ENCODE measurements at places on chromosomes 16 and 17.
A peak's percentile ranks its signal among the peaks of the same experiment; 100 is the strongest.

GRCh38 chr16:24553983-24554382 is 14.6 kb downstream of the RBBP6 start:
- no peak for DNase-seq

DNA sequence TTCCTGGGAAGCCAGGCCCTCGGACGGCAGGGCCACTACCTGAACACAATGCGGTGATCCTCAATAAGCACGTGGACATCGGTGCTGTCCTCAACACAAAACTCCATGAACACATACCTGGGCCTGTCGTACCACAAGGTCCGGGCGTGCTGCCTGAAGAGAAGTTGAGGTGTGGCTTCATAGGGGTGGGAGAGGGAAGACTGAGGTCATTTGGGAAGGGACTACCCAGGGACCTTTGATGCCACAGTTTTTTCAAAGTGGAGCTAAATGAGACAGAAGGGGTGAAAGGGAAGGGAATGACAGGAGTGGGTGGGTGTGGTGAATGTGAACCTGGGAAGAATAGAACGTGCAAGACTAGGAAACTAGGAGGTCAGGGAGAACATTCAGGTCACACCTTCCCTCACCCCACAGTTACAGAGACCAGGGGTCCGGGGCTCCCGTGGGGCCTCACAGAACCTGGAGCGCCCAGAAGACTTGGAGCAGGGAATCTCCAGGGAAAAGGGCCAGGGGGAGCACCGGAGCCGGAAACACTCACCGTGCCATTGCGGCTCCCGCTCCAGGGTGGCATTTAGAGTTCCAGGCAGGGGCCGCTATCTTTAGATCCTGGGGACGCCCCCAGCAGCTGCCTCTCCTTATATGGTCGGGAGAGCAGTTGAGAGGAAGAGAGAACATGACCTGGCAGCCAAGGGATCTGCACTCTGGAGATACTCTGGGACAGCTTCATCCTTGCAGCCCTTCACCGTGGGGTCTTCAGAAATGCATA is at the start of gene PTGES3L:
PTGES3L (minus strand) TSS at position 570 of the 763 bp plus-strand sequence; CDS start at position 543, 27 bp downstream.
- DNase-seq: no peak

- DNase-seq: no peak
Measured at GRCh38 chr17:7875804-7876370, 12.7 kb upstream of the CHD3 start.

DNA sequence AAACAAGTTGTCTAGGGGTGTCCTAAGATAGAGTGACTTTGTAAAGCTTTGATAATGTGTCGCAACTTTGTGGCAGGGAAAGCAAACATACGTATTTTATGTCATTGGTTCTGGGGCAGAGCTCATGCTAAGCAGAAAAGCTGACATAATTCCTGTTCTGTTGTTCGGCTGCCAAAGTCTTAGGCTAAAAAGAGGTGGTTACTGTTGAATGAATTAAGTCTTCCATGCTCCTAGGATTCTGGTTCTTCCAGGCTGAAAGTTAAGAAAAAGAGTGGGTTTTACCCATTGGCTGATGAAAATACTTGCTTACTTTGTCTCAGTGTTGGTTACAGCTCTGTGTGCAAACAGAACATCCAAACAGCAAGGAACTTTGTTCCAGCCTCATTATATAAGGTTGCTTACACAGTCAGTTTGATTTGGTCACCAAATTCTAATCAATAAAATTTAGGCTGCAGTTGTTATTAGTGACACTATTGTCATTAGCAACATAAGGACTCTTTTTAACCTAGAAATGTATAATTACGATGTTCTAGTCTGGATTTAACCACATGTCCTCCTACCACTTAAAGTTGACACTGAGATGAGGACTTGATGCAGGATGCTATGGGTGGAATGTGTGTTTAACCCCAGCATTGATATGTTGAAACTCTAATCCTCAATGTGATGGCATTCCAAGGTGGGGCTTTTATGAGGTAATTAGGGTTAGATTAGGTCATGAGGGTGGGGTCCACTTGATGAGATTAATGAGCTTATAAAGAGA is 114.0 kb upstream of the GOT2 start:
- no peak for DNase-seq

DNA sequence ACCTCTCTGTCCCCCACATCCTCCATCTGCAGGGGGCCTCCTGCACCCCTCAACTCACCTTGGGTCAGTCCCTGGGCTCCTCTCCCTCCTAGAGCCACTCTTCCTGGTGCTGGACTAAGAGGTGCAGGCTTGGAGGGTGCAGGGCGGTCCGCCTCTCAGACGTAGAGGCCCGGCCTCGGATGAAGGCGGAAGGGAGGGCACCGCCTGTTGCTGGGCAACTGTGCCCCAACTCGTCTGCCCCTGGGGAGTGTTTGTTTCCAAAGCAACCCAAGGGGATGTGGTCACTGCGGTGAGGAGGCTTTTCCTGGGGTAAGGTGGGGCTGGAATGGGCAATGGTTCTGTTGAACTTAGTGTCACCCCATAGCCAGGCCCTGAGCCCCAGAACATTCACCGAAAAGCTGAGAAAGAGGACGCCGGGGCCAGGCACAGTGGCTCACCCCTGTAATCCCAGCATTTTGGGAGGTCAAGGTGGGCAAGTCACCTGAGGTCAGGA is at the start of gene C16orf54:
C16orf54 (minus strand) TSS at position 138 of the 493 bp plus-strand sequence. CDS start 1,039 bp downstream, outside the sequence.
- DNase-seq: peak; percentile 89

- DNase-seq: no peak
Measured at GRCh38 chr17:17691468-17692263, 10.4 kb downstream of the RAI1 start.

- DNase-seq: no peak
Measured at GRCh38 chr16:31529108-31529936, 1.6 kb downstream of the AHSP start.

- DNase-seq: no peak
Measured at GRCh38 chr17:7836596-7837407, 2.8 kb downstream of the KDM6B start.

DNA sequence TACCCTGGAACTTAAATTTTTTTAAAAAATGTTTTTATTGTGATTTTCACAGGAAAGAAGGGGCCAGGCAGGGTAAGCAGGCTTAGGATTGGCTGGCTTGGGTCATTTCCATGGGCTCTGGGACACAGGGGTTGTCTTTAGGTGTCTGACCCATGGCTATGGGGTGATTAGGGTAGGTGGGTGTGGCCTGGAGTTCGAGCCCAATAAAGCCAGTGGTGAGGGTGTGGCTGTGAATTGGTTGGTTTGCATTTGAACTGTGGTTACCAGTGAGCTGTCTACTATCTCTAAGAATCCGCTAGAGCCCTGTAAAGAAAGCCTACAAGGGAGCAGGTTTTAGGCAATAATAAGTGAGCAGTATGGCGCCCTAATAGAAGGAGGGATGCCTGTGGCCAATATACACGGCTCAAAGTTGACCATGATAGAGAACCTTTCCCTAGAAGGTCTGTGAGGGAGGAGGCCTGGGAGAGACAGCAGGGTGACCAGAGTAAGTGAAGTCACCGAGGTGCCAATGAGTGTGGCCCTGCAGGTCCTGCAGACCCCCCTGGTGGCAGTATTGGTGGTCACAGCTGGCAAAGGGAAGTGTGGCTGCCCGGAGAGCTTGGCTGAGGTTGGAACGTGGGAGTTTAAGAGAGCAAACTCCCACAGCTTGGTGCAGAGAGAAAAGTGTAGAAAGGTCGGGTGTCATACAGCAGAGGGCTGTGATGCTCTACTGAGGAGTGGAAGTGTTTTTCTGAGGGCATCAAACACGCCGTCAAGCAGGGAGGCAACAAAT is 454.0 kb downstream of the WWOX start:
- no peak for DNase-seq

- no peak for DNase-seq
Measured at GRCh38 chr17:54353789-54354525, 531.2 kb downstream of the KIF2B start.

DNA sequence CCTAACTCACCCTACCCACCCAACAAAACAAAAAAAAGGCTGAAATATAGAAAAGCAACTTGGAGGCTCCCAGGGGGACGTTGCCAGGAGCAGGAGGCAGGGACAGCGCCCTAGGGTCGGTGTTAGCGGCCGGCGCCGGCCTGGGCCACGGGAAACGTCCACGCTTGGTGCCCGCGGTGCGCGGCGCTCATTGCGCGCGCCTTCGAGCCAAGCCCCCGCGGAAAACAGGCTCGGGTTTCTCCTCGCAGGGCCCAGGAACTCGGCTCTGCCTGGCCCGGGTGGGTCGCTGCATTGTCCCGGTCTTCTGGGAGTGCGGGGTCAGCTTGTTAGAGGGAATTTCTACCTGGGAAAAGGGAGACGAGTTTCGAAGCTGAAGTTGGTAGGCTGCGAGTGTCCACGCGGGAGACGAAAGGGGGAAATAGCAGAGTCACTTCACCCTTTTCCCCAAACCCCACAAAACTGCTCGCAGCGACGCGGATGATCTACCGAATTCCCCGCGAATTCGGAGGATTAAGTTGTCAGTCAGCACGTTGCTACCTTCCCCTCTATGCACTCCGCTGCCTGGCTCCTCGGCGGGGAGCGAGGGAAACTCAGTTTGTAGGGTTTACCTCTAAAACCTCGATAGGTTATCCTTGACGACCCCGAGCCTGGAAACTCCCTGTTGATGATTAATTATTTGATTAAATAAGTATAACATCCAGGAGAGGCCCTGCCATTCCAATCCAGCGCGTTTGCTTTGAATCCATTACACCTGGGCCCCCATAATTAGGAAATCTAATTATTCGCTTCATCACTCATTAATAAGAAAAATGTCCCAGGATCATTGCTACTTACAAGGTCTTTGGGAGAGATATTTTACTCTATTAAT is 751 bp upstream of the FOXC2 start:
- no peak for DNase-seq

DNA sequence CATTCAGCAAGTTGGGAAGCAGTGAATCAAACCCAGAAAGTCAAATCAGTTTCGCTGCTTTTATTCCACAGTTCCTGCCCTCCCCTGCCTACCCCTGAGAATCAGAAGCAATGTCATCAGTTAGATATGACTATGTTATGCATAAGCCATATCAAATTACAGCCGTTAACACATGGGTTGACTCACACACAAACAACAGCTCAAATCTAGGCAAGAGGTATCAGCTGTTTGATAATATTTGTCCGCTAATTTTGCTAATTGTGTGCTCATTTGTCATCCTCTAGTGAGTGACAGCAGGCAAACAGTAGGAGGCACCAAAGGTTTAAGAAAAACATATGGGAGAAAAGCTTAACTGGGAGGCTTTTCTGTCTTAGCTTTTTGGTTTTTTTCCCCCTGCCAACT is 327.4 kb upstream of the CCL2 start:
- no peak for DNase-seq

DNA sequence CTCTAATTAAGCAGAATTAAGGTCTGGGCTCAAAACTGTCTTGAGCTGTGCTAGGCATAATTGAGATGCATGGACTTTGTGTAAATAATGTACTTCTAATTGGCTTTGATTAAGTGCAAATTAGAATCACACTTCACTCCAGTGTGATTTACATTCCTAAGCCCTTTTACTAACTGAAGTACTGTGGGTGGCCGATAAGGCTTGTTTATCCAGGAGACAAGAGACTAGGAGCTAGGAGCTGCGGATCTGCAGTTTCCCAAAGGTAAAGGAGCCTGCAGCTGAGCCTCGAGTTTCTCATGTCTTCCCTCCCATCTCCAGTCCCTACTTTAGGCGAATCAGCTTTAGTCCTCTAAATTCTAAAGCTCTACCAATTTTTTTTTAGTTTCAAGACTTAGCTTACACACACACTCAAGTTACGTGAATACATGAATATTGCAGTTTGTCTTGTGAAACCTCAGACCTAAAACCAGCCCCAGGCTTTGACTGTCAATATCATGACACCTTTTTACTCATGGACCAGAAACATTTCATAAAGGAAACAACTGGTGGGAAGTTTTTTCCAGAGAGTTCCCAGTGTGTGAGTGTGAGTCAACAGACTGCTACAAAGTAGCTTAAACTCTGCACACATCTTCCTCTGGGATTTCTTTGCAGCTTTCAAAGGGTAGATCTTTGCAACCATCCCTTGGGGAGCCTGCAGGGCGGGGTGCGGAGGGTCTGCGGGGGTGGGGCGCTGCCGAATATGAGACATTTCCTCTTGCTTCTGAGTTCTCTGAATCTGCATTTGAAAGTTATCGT is 113.9 kb upstream of the TBX2 start:
- no peak for DNase-seq

GRCh38 chr17:62876063-62876462 is 67.9 kb upstream of the MARCHF10 start:
- DNase-seq: no peak

DNA sequence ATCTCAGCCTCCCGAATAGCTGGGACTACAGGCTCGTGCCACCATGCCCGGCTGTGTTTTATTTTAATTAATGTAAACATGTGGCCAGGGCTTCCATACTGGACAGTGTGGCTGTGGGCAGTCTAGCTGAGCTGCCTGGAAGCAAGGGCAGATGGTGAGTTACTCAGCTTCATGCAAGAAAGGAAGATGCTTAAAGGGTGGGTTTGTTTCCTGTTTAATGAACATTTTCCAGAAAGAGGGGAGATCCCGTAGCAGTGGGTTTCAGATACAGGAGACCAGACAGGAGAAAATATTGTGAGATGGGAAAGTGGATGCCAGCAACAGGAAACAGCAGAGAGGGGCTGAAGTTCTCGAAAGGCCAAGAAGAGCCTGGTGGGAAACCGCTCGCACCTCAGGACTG is 7.3 kb downstream of the MAPK8IP3 start:
- no peak for DNase-seq

GRCh38 chr16:87877942-87878507 is 8.7 kb upstream of the SLC7A5 start:
- DNase-seq: no peak

GRCh38 chr17:60077672-60078519 is 825 bp downstream of the HEATR6 start:
- DNase-seq: no peak

DNA sequence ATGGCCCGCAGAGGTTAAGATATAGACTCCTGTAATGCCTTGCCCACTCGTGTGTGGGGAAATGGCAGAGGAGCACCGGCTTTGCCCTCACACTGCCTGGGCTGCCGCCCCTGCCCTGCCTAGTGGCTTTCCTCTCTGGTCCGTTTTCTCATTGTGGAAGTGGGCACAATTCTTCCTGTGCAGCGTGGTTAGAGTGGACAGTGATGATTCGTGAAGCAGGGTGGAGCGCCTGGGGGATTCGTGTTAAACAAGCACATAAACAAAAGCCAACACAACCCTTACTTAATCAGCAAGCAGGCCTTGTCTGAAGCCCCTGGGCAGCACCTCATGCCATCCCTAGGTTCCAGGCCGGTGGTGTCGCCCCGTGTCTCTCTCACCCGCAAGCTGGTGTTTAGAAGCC is 269.7 kb downstream of the SEC14L1 start:
- no peak for DNase-seq

GRCh38 chr17:57530508-57530907 is 214.6 kb downstream of the CCDC182 start:
- DNase-seq: no peak

Measured in stimulated activated CD8-positive, alpha-beta memory T cell treated with anti-CD3 and anti-CD28 coated beads, Interleukin-4, amount 100 ng/mL, for 1 hour (primary cell).